Esophagus muscularis mucosa (tissue), 4 donors: ENCODE measurements at places on chromosomes 1 and 21. TPM values are rescaled to one million over a fixed set of nuclear protein-coding genes. Genes with fewer than 3 reads are reported as not detected.

DNA sequence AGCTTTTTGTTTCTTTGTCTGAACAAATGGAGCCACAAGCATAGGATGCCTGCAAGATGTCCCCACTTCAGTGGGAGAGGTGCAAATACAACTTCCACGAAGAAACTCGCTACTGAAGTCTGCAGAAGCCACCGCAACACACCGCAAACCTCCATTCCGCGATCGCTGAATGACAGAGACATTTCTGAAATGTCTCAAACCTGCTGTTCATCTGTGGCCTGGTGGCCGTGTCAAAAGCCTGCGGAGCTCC, 1.0 kb downstream of the TP53BP2 start:
- no peaks in the 10 kb centered on the region for H3K27me3 ChIP-seq
- peak overlapping the region; percentile 96 for H3K4me3 ChIP-seq
- H3K36me3 ChIP-seq = no peaks in the 10 kb centered on the region

Gene SCNM1
- total RNA-seq = 39.3 TPM

- no peaks in the 10 kb centered on the region for H3K36me3 ChIP-seq
- no peak overlapping the region for H3K27ac ChIP-seq
- H3K4me1 ChIP-seq = no peaks in the 10 kb centered on the region
- no peak overlapping the region for H3K4me3 ChIP-seq
- no peak for DNase-seq
Measured at GRCh38 chr1:185537596-185537995, 196.6 kb upstream of the HMCN1 start.

DNA sequence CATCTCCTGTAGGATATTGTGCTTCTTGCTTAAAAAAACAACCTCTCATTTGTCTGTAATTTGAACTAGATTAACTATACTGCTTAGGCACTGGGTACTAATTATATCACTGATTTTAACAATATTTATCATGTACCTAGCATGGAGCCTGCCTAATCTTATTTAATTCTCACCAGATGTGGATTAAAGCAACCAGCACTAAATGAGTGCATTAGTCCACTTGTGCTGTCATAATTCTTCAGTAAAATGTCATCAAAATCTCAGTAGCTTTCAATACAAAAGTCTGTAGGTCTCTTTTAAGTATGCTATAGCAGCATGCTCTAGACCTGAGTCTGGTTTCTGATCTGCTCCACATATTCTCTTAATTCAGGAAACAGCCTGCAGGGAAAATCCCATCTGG, 368.1 kb downstream of the NCAM2 start:
- no peaks in the 10 kb centered on the region for H3K27me3 ChIP-seq
- H3K27ac ChIP-seq = no peak overlapping the region
- no peaks in the 10 kb centered on the region for H3K4me1 ChIP-seq
- DNase-seq = no peak
- no peak overlapping the region for H3K4me3 ChIP-seq

DNA sequence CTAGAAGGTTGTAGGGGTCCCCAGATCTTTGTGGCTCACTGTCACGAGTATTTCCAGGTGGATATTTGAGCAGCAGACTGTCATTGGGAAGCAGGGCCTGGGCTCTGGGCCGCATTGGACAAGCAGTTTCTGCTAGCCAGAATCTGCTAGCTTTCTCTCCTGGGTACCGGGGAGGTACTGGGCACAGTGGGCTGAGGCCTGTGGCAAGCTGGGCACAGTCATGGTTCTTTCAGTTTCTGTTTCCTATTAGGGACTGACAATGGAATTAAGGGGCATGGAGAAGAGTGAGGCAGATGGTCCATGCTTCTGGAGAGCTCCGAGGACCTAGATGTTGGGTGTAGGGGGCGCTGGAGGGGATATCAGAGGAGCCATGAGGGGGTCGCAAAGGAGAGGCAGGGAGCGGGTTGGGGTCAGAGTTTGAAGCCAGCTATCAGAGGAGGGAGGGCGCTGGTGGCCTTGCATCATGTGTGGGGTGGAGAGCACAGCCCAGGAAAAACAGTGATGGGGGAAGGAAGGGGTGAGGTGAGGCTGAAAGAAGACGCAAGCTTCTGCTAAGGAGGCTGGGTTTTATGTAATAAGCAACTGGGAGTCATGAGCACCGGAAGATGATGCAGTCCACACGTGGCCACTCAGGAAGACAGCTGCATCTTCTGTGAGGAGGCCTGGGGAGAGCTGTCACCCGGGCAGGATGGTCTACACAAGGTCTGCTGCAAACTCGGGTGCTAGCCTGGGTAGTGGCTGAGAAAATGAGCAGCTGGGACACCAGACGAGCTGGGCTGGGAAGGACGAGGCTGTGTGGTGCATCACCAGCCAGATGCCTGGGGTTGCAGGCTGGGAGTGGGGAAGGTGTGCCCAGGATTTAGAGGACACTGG, 72.7 kb downstream of the IER5 start:
- H3K36me3 ChIP-seq = no peaks in the 10 kb centered on the region
- H3K27me3 ChIP-seq = no peaks in the 10 kb centered on the region
- no peak overlapping the region for H3K27ac ChIP-seq
- no peak for DNase-seq
- peaks cover 2% of the 10 kb centered on the region for H3K4me1 ChIP-seq
- no peak overlapping the region for H3K4me3 ChIP-seq

GRCh38 chr1:209674957-209675564, at the start of gene G0S2:
G0S2 (plus strand) TSS chr1:209675412; CDS start chr1:209675685, 273 bp downstream.
- H3K36me3 ChIP-seq = no peaks in the 10 kb centered on the region
- H3K27me3 ChIP-seq = no peaks in the 10 kb centered on the region
- H3K4me1 ChIP-seq = peaks cover 32% of the 10 kb centered on the region
- H3K27ac ChIP-seq = peak within 1 kb of the TSS; percentile 62

GRCh38 chr1:201126463-201126831, 537 bp downstream of the ASCL5 start:
- H3K4me3 ChIP-seq = no peak overlapping the region
- peaks cover 12% of the 10 kb centered on the region for H3K4me1 ChIP-seq
- DNase-seq = no peak
- H3K27me3 ChIP-seq = peaks cover 23% of the 10 kb centered on the region

DNA sequence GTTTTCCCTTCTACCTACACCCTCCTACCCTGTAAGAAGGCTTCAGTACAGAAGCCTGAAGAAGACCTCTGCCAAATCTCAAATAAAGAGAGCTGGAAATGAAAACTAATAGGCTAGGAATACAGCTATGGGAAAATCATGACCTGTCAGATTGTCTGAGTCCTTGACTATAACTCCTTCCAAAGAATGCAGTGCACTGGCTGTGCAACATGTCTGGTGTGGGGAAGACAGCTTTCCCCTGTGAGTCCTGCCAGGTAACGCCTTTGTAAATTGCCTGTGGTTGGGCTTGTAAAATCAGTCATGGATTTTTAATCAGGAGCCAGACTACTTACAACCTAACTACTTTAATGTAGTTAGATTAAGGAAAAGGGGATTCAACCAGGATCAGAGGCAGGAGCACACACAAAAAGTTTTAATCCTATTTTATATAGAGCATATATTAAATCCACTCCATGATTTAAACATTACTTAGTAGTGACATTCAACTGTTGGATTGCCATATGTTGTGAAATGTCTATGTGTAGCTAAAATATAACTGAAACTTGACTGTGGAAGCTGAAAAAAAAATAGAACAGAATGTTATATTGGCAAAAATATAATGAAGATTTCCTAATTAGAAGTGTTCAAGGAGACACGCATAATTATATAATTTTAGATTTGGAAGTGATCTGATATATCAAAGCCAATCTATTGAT, 1667.8 kb downstream of the KCNT2 start:
- no peak for DNase-seq
- H3K27ac ChIP-seq = no peak overlapping the region
- no peaks in the 10 kb centered on the region for H3K4me1 ChIP-seq
- no peaks in the 10 kb centered on the region for H3K36me3 ChIP-seq
- H3K27me3 ChIP-seq = no peaks in the 10 kb centered on the region

Gene CIART
- 13.7 TPM for total RNA-seq
